ENCODE measurements at places on chromosomes 3 and 15.

- no peak for DNase-seq
These were observed 64.5 kb downstream of the MITF start for GRCh38 chr3:69803681-69804270.

DNA sequence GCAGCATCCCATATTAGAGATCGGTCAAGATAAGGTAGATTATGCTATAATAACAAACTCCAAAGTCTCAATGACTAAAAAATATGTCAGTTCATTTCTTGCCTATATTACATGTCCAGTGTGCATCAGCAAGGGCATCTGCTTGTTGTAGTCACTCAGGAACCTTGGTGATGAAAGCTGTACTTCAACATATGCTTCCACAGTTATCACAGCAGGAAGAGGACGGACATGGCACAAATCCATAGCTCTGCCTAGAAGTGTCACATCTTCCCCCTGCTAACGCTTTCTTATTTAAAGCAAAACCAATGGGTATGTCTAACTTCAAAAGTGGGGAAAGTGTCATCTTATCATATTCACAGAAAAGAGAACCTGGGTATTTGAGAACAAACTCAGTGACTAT is 20.0 kb upstream of the PIAS1 start:
- no peak for DNase-seq

DNA sequence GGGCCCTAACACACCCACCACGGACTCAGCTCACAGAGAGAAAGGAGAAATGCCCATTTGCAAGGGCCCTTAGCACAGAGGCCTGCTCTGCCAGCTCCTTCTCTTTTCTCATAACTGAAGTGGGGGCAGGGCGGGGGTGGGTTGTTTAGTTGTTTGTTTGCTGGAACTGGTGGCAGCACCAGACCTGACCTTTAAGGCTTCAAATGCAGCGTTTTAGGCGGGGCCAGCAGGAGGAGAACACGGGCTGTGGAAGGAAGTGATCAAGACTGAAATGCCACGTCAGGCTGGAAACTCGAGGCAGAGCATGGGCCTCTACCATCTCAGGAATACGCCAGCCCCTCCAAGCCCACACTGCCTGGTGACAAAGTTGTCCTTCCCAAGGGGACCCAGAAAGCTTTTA is 9.3 kb downstream of the CACNA2D2 start:
- no peak for DNase-seq

DNA sequence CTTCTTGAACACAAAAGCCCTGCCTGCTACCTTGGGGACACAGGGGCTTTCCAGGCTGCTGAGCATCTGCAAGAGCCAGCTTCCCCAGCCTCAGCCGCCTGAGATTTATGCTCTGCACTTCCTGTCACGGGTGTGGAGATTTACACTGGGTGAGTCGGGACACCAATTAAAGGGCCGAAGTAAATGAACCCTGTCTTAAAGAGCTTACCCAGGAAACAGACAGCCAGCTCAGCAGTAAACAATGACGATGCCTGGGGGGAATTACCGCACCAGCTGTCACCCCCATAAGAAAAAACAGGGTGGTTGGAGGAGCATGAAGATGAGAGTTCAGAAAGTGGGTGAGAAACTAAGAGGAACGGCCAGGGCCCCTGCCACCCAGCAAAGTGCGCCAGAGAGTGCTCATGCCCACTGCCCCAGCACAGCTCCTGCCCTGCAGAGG is 37.5 kb upstream of the IQSEC1 start:
- DNase-seq = no peak

- DNase-seq = no peak
These were observed 161.8 kb upstream of the CBLB start for GRCh38 chr3:106030627-106030963.

GRCh38 chr15:35195649-35196048 is 110.6 kb upstream of the NANOGP8 start:
- no peak for DNase-seq

- DNase-seq = no peak
These were observed 49.1 kb downstream of the FBN1 start for GRCh38 chr15:48596415-48596814.

- no peak for DNase-seq
These were observed 1.3 kb downstream of the INKA1 start for GRCh38 chr3:49804141-49805041.

- peak; percentile 66 for DNase-seq
These were observed 17.9 kb downstream of the IL12A start for GRCh38 chr3:160006282-160007163.

DNA sequence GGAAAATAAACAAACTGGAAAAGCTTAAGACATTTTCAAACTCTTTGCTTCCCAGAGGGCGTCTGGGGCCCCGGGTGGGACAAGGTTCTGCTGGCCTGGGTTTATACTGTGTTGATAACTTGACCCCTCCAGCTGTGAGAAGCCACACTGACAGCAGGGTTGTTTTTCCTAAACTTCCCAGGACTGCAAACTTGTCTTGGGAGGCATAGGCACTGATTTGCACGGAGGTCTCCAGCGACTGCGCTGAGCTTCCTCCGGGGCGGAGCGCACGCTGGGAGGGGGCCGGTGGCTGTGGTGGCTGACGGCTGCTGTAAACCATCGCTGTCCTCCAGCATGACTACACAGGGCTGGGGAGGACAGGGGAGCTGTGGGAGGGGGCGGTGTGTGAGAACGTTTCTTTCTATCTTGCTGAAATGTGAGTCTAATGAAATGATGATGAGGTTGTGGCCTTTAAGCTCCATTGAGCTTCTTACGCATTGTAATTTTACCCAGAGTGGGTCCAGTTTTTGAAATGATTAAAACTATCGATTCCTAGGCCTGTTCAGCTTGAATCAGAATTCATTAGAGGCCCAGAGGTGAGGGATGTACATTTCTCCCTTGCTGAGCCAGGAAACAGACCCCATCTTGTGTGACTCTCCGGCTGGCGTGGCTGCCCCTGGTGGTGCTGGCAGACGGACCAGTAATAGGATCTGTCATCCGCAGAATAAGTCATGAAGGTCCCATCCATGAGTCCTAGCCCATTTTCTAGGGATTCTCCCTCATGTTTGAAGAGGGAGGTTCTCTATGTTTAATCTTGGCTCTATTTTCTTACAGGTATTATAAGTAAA is 40.5 kb upstream of the VPS8 start:
- DNase-seq = no peak

GRCh38 chr15:92670621-92671020 is 15.0 kb upstream of the FAM174B start:
- DNase-seq = no peak

GRCh38 chr3:104604326-104605010 is 762.2 kb upstream of the ALCAM start:
- DNase-seq = no peak

DNA sequence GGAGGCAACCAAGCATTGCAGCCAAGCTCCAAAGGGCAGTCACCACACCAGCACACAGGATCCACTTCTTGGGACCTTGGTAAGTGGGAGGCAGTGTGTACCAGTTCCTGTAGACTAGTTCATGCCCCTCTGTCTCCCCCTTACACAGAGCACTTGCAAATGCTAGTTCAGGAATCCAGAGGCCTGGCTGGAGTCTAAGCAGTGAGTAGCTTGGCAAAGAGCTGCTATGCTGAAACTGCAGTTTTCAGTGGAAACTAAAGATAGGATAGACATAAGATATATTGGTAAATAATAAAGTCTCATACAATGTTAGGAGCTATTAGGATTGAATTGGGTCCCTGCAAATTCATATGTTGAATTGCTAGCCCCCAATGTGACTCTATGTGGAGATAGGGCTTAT is 13.9 kb upstream of the SLC41A3 start:
- DNase-seq = no peak

GRCh38 chr3:38992117-38992760 is 59.5 kb downstream of the SCN11A start:
- no peak for DNase-seq

GRCh38 chr15:33934921-33935320 is 33.4 kb upstream of the CHRM5 start:
- DNase-seq = no peak

DNA sequence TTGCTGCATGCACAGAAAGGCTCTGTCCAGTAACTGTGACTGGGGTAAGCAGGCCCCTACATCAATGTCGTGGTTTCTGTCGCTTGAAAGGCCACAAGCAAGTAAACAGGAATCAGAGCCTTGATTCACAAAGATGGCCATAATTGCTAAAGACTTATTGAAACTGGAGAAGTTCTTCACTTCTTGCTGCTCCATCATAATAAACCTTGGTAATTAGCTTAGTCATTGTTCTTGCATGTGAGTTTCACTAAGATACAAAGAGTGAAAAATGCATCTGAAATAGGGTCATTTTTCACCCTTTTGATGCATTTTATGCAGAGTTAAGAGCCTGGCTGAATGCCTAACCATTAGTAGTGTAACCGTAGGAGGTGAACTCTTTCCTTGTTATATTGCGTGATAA is 3.2 kb downstream of the SEMA6D start:
- no peak for DNase-seq

DNA sequence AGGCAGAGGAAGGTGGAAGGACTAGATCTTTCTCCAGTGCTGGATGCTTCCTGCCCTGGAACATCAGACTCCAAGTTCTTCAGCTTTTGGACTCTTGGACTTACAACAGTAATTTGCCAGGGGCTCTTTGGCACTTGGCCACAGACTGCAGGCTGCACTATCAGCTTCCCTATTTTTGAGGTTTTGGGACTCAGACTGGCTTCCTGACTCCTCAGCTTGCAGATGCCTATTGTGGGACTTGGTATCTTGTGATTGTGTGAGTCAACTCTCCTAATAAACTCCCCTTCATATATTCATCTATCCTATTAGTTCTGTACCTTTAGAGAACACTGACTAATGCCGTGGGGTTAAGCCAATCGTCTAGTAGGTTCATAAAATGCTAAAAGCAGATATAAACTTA is 8.8 kb upstream of the B3GNT5 start:
- DNase-seq = no peak

GRCh38 chr3:47365213-47366153 is 15.3 kb upstream of the PTPN23 start:
- DNase-seq = no peak

DNA sequence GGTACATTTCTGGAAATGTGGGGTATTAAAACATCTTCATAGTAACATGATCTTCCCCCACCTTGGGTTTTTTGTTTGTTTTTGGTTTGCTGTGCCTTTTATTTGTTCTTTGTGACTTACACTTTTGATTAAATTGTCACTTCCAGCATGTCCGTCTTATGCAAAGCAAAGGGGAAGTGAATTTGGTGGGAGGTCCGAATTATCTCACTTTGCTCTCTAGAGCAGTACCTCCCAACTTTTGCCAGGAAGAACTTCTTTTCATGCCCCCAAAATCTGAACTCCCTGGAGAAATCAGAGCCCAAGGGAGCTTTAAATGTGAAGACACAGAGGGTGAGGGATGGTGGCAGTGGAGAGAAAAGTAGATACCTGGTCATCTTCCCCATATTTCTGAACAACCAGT is 173.1 kb downstream of the IL5RA start:
- DNase-seq = no peak

DNA sequence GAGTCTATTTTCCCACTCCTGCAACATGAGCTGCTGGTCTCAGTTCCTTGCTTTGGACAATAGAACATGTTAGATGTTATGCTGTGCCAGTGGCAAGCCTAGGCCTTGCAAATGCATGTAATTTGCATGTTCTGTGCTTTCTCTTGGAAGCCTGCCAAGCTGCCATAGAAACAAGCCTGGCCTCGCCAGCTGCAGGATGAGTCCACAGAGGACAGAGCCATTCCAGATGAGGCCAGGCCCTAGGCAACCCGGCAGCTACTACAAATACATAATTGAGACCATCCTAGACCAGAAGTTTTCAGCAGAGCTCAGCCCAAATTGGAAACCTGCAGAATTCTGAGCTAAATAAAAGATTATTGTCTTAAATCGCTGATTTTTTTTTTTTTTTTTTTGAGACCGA is 39.6 kb downstream of the TRIM69 start:
- peak; percentile 64 for DNase-seq

GRCh38 chr3:97291901-97292300 is 472.7 kb upstream of the ARL6 start:
- DNase-seq = peak; percentile 89

GRCh38 chr3:4825436-4826236 is 153.6 kb upstream of the BHLHE40 start:
- no peak for DNase-seq

GRCh38 chr3:178900029-178900646 is 171.5 kb downstream of the ZMAT3 start:
- peak; percentile 98 for DNase-seq

DNA sequence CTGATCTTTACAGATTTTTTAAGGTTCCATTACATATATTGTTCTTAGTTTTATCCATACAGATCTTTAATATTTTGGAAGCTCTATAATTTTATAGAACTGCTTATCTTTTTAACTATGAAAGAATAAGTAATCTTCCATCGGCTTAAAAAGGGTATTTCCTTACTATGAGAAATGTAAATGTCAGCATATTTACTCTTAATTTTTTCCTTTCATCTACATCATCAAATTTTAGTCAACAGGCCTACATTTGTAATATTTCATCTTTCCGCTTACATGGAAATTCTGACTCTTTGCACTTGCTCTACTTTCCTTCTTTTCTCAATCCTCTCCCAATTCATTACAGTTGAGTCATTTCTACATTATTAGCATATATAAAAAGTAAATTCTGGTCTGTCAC is 111.3 kb upstream of the GOLGA6L6 start:
- no peak for DNase-seq

GRCh38 chr3:191239407-191240031 is 40.5 kb downstream of the OSTN start:
- no peak for DNase-seq

DNA sequence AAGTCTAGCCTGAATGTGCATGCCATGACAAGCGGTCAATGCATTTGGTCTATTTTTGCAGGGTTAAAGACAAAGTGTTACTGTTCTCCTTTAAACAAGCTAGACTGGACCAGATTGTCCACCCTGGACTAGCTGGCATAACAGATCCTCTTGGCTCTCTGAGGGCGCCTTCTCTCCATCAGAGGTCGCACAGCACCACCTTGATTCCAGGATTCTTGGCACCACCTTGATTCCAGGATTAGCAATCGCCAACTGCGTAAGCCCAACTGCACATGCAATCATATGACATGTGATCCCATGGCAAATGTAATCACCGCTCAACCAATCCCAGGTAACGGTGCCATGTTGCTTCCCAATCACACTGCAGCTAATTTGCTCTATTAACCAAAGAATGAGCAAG is 98.6 kb downstream of the OXNAD1 start:
- no peak for DNase-seq

GRCh38 chr3:142815803-142816202 is 73.1 kb downstream of the PCOLCE2 start:
- DNase-seq = no peak

- DNase-seq = peak; percentile 59
These were observed at the start of gene DIS3L for GRCh38 chr15:66293419-66294156. DIS3L (plus strand) TSS chr15:66293568; CDS start chr15:66293597, 29 bp downstream.

DNA sequence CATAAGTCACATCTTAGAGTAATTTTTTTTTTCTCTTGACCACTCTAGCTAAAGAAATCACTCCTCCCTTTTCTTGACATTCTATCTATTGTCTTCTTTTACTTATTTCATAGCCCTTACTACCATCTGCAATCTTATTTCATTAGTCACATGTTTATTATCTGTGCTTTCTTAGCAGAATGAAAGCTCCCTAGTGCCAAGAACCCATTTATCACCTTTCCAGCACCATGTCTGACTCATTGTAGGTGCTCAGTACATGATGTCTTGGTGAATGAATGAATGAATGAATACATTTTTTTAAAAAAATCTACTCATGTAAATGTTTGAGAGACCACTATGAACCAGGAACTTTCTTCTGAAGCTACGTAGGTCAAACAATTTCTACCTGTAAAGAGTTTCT is 157.2 kb downstream of the CADPS start:
- DNase-seq = no peak

All from SHP77 treated with DMSO at 0.1 percent for 48 hours (cell line).